ENCODE measurements at places on chromosomes 4 and X.

- peak; percentile 76 for DNase-seq
These were observed 249.8 kb downstream of the ANTXR2 start for GRCh38 chr4:79823148-79823763.

GRCh38 chrX:53211391-53211978 lies 13.5 kb downstream of the KDM5C start:
- no peak for DNase-seq

DNA sequence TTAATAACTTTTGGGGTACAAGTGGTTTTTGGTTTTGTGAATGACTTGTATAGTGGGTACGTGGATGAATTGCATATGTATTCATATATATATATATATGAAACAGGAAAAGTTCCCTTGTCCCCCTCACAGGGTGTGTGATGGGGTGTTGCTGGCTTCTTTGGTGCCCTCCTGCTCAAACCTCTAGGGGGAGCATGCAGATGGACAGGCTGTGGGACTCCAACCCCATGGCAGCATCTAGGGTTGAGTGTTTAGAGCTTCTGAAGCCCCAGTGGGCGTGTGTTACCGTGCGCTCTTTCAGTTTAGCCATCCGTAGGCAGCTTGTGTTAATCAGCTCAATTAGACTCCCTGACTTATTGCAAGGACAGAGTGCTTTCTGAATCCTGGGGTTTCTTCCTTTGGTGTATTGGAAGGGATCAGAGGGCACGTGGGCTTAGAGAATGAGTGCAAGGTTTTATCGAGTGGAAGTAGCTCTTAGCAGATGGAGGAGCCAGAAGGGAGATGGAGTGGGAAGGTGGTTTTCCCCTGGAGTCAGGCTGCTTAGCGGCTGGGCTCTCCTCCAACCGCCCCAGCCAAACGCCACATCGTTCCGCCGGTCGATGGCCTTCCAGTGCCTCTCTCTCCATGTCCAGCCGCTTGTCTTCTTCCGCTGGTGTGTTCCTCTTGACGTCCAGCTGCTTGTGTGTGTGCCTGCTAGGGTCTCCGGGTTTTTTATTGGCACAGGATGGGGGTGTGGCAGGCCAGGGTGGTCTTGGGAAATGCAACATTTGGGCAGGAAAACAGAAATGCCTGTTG lies 674.4 kb upstream of the LCORL start:
- DNase-seq, result no peak

DNA sequence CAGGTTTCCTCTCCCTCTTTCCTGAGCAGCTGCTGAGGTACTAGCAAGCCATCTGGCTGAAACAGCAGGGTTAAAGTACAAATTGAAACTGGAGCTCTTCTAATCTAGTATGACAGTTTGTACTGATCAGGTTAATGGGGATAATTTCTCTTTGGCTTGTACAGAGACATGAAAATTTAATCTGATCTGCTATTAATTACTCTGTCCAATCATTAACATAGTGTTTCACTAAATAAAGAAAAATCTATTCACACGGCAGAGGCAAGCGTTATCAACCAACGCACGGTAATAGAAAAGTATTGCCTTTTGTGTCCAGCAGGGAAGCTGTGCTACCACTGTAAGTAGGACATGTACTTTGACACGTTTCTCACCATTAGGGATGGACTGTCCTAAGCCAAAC lies 71.1 kb downstream of the IGSF1 start:
- DNase-seq, result no peak

DNA sequence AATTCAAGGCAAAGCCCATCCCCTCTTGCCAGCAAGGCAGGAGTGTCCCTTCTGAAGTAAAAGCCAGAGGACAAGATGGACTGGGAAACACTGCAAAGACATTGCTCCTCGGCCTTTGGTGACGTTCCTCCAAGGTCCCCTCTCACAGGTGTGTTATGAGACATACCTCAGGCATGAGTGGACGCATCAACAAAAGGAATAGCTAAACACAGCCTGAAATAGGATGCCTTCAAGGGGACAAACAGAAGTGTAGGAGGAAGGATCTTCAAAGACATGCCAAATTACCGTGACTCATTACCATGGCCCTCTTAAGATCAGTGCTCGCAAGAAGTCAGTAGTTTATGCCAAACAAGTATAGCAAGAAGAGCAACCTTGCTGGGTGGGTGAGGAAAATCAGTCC lies 6.0 kb upstream of the IDS start:
- DNase-seq, result no peak

GRCh38 chrX:114152130-114152529 lies 431.8 kb upstream of the HTR2C start:
- peak; percentile 7 for DNase-seq

GRCh38 chr4:43766648-43767047 lies 682.0 kb downstream of the KCTD8 start:
- DNase-seq, result no peak

- no peak for DNase-seq
These were observed 18.3 kb downstream of the SLC39A8 start for GRCh38 chr4:102326951-102327350.

DNA sequence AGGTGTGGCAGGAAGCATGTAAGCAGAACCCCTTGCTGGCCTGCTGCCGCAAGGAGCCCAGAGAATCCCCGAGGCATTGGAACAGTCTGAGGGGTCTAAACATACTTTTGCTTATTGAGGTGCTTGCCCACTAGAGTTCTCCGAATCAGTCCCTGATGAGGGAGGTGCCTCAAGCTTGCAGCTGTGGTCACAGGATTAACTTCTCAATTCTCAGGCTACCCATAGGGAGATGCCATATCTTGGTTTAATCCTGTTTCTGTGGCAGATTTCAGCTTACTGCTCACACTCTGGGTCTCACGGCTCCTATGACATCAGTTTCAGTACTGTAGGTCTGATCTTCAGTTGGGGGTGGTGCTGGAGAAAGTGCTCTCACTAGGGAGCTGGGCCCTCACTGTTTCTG lies 39.9 kb downstream of the CCNG2 start:
- DNase-seq, result no peak

DNA sequence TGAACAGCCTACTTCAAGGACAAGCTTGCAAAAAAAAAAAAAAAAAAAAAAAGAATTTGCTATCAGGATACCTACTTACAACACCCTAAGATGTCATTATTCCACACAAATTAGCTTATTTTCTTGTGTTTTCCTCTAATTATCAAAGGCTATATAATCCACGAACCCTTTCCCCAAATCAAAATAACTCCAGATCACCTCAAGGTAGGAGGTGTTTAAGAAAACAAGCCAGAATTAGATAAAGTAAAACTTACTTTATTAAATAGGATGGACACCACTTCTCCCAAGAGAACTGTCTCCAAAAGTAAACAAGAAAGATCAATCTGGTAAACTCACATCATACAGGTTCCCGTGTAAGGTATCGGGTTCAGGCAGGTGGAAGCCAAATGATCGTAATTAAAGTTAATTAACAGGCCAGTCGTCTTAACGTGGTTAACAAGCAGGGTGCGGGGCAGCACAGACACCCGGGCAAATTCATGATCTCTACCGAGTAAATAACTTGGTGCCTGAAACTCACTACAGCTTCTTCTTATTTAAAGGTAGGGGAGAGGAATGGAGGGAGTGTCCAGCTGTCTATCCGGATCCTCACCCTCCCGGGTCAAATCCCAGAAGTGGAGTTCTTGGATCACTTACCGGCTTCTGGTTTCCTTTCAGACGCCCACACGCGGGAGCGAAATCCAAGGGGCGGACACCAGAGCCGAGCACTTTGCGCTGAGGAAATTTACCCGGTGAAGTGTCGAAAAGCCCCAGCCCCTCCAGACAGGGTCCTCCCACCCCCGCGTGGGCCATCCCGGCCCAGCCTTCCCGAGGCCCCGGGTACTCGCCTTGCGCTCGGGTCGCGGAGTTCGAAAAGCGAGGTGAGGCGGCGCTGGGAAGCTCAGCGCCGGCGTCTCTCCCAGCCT lies 708 bp downstream of the ARAP2 start:
- DNase-seq, result peak; percentile 73

- DNase-seq, result no peak
These were observed 89.0 kb downstream of the GLRA2 start for GRCh38 chrX:14618177-14618965.

- DNase-seq, result no peak
These were observed 15.1 kb downstream of the TRAPPC2 start for GRCh38 chrX:13719192-13719856.

DNA sequence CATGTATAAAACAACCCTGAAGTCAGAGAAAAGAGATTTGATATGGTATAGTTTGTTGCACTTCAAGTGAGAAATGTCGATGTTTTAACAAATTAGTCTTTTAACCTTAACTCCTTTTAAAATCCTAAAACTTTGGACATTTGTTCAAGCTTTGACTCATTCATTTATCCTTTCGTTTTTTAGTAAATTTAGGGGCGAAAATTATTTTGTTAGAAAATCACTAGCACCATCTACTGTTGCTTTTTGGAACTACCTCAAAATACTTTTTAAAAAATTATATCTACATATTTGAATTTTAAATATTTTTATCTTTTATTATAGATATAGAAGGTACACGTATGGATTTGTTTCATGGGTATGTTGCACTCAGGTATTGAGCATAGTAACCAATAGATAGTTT lies 165.1 kb upstream of the POF1B start:
- no peak for DNase-seq

GRCh38 chrX:132648895-132649294 lies 160.1 kb upstream of the MBNL3 start:
- DNase-seq, result no peak

DNA sequence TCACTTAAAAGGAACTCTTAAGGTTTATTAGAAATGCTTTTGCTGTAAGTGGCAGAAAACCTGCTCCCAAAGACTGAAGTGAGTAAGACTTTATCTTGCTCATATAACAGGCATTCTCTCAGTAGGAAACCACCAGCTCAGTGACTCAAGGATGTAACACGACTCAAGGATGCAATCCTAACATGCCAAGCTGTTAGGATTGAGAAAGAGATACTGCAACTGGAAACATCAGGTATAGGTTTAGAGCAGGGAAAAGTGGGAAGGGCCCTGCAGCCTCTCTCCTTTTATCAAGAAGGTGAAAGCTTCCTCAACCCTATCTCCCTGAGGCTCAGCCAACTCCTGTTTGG lies 11.9 kb upstream of the SLC9A7 start:
- DNase-seq, result peak; percentile 71

- DNase-seq, result no peak
These were observed 1.2 kb downstream of the UCHL1 start for GRCh38 chr4:41257906-41258305.

DNA sequence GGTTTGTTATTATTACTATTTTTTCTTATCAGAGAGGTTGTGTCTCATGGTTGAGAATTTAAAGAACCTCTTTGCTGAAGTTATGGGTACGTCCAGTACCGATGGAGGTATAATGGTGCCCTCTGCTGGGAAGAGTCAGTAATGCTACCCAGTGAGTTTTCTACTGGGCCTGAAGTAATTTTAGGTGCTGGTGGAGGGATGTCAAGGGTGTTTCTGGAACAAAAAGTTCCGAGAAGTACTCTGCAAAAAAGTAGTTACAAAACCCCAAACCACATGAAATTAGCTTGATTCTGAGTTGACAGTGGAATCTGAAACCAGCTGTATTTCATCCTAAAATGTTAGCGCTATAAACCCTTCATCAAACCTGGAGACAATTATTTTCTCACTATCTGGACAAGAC lies 102.5 kb upstream of the MID1 start:
- peak; percentile 78 for DNase-seq

GRCh38 chrX:38514016-38514854 lies 47.1 kb upstream of the TSPAN7 start:
- DNase-seq, result no peak

DNA sequence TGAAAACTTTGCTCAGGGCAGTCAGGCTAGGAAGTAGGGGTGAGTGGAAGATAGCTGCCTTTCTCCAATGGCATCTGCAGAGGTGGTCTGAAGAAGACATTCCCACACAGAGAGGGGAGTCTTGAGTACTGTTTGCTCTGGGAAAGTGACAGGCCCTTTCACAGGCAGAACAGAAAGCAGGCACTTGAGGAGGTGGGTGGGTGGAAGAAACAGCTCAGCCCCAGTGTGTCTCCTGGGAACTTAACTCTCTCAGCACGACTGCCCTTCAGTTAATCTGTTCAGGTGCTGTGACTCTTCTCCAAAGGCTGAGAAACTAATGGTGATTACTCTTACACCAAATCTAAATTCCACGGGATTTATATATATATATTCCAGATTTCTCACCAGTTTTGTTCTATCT lies 28.3 kb downstream of the ENOPH1 start:
- DNase-seq, result no peak

- DNase-seq, result no peak
These were observed 89.4 kb downstream of the FTHL17 start for GRCh38 chrX:30982467-30982866.

DNA sequence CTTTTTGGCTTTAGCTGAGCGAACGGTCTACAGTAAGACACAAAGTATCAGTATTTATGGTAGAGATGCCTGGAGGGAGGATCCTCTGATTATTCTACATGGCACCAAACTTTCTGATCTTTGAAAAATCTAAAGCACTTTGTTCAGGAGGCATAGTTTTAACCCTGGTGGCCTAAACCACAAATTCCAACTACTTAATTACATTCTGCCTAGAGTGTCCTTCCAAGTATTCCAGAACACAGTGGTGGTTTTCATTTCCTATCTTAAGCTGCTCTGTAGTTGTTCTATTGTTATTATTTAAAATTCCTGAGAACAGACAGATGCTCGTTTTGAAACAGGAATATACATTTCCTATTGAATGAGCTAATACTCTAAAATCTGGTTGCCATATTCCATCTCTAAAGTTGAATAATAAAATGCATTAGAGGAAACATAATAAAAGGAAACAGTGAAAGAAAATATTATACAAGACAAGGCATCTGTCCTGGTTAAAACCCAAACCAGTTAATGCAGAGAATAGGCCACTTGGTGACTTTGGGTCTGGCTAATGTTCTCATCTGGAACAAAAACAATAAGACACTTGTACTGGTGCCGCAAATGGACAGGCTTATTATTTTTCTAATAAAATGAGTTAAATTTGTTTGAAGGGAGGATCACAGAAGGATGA lies 657.4 kb downstream of the SPRY1 start:
- peak; percentile 78 for DNase-seq

- peak; percentile 75 for DNase-seq
These were observed 22.2 kb downstream of the PDGFC start for GRCh38 chr4:156949373-156949814.

DNA sequence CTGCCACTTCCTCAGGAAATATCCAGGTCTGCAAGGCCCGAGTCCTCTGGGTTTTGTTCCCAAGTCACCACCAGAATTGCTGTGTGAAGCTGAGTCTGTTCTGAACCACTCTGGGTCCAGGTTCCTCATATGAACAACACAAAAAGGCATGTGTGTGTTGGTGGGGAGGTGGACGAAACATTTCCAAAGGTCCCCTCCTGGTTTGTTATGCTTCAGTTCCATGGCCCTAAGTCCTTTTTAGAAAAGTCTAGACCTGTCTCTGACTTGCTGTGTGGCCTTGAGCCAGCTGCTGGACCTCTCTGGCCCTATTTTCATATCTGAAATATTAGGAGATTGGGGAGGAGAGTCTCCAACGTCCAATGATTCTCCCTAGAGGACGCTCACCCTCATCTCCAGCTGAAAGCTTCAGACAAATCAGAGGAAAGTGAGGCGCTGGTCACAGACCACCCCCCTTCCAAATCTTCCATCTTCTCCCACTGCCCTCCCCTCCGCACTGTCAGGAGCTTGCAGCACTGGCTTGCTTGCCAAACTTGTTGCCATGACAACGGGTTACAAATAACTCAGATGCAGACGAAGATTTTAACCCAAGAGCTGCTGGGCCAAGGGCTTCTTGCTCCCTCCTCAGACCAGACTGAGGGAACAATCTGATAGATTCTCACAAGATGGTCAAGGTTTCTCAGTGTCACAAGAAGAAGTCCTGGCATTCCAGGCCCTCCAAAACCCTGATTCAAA lies 64.5 kb downstream of the SMC1A start:
- DNase-seq, result peak; percentile 63
